ENCODE measurements at places on chromosomes 3 and 15.

- DNase-seq: no peak
Measured at GRCh38 chr15:91946581-91947292, 93.2 kb downstream of the SLCO3A1 start.

DNA sequence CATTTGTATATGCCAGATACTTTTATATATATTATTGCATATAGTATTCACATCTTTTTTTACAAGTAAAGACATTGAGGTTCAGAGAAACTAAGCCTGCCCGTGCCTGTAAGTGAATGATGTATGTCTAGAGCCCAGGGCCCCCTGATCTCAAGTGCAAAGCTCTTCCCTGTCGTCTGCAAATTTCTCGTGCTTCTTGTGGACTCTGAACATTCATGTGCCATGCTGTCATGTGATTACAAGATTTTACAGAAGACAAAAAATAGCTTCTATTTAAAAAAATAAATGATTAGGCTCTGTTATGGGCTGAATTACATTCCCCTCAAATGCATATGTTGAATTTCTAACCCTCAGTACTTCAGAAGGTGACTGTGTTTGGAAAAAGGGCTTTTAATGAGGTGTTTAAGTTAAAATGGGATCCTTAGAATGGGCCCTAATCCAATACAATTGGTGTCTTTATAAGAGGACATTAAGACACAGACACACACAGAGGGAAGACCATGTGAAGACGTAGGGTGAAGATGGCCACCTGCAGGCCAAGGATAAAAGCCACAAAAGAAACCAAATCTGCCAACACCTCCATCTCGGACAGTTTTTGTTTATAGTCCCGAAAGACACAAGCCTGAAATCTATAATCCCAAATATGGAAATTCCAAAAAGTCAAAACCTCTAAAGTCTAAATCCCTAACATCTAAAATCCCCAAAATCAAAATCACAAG is 3.9 kb upstream of the MASP1 start:
- DNase-seq: no peak

- DNase-seq: peak; percentile 2
Measured at GRCh38 chr3:54188176-54188791, 65.9 kb downstream of the CACNA2D3 start.

- no peak for DNase-seq
Measured at GRCh38 chr3:87175732-87176131, 51.4 kb upstream of the CHMP2B start.

DNA sequence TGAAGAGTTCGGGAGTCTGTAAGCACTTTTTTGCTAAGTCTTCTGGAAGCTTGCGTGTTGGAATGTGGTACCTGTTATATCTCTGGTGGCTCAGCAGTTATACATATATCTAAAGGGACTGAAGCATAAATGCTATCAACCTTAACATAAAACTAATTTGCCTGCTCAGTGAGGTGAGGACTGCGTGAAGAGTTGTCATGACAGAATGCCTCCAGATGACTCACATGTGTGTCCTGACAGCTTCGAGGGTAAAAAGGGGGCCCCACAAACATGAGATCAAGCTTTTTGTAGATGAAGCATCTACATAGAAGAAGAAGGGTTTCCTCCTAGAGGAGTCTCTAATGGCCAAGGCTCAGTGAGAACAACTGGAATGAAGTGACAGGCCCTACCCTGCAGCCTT is 88.8 kb upstream of the C3orf80 start:
- DNase-seq: no peak

- no peak for DNase-seq
Measured at GRCh38 chr3:16374047-16374934, 109.3 kb downstream of the OXNAD1 start.

DNA sequence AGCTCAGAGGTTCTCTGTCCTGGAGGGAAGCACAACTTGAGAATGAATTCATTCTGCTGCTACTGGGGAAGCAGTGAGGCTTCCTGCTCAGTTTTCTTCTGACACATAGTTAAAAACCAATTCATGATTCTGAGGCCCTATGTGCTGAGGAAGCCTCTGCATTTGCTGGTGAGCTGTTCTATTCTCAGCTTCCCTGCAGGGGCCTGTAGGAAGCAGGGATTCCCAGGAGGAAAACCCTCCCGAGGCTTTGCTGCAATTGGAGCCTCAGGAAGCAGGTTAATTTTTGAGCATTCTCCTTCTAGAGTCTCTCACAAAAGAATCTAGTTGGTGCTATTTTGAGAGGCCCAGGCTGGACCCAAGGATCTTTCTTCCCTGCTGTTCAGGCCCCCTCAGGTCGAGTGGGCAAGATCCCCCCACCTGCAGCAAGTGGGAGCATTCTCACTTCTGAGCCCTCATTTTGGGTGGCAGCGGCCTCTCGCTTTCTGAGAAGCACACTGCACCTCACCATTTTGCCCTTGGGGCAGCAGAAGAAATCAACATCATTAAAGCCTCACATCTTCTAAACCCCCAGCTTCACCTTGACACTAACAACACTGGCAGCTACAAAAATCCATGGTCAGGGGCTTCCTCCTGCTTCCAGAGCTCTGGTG is 197.5 kb upstream of the TSC22D2 start:
- DNase-seq: no peak

DNA sequence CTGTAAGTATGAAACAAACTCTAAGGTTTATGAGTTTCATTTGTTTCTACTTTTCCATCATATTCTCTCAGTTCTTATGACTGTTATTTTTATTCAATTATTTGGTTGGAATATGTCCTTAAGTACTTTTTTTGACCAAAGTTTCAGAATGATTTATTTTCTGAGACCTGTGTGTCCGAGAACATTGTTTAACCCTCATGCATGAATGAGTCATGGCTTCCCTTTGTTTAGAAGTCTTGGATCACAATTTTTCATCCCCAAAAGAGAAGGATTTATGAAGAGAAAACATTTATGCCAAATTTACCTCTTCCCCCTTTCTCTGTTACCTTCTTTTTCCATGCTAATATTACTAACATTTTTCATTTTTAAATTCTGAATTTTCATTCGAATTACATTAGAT is 518.0 kb upstream of the NR2F2 start:
- DNase-seq: no peak

DNA sequence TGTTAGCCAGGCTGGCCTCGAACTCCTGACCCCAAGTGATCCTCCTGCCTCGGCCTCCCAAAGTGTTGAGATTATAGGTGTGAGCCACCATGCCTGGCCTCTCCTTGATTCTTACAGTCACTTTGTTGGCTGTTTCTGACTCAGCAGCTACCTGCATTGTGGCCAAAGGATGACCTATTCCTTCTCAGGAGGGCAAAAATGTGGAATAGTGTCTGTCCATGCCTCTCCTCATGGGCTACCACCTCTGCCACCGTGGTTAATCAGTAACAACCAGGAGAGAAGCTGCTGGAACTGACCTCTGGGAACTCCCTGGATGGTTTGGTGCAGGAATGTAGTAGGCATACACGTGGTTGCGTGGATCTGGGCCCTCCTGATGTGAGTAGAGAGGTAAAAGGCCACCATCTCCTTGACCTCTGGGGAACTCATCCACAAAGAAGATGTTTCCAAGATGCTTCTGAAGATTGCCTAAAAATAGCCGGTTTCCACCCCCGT is 63.3 kb downstream of the FLNB start:
- DNase-seq: no peak

DNA sequence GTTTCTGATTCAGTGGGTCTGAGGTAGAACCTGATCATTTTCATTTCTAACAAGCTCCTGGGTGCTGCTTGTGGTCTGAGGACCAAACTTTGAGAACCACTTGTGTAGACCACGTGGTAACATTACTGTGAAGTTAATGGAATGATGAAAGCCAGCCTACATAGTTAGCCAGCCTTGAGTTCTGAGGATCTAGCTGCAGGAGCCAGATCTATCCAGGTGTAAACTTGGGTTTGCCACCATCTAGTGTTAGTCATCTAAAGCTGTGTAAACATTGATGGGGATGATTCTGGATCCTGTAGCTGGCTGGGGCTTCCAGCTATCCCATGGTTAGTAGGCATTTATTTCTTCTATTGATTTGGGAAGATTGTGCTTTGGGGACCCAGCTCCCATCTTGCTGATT is 170.0 kb downstream of the TMEM108 start:
- no peak for DNase-seq

DNA sequence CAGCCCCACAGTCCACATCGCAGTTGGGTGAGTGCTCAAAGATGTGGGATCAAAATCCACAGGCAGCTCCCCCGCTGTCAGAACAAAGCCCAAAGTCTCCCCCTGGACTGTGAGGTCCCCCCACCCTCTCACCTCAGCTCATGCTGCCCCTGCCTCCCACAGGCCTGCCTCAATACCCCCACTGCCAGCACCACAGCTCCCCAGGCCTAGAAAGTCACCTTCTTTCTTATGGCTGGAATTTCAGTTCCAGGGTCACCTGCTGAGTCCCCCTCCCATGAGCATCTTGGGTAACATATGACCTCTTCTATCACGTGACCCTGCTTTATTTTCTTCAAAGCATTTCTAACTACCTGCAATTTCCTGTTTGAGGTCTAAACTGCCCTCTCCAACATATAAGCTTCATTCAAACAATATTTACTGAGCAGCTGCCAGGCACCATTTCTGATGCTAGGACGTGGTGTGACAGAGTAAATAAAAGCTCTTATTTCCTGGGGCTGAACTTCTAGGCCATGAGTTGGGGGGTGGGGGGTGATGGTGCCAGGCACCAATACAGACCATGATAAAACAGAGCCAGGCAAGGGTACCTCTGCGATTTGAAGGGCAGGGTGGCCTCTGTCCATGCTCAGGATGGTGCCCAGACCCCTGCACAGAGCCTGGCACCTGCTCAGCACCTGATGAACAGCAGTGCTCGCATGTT is 2.4 kb upstream of the TMEM89 start:
- no peak for DNase-seq

GRCh38 chr3:133169331-133170068 is 131.3 kb downstream of the TMEM108 start:
- no peak for DNase-seq

DNA sequence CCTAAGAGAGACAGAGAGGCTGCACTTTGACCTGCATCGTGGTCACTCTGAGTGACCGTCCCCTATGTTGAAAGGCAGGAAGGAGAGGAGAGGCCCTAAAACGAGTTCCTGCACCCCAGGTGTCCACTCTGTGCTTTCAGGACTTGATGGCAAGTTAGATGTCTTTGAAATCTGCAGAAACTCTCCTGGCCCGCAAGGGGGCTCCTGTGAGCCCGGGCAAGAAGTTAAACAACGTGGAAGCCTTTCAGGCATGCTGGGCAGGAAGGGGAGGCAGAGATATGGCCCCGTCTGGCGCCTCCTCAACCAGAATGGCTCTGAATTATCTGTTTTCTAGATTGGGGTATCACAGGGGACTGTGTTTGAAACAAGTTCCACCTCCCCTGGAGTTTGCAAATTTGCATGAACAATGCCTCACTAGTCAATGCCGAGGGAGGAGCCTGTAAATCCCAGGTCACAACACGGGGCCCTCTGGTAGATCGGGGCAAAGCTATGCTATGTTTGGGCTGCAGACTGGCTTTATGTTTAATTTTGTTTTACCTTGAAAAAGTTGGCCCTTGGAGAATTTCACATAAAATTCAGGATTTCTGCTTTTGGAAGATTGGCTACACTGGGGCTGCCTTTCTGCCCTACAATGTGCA is 9.8 kb downstream of the CTXND1 start:
- no peak for DNase-seq

DNA sequence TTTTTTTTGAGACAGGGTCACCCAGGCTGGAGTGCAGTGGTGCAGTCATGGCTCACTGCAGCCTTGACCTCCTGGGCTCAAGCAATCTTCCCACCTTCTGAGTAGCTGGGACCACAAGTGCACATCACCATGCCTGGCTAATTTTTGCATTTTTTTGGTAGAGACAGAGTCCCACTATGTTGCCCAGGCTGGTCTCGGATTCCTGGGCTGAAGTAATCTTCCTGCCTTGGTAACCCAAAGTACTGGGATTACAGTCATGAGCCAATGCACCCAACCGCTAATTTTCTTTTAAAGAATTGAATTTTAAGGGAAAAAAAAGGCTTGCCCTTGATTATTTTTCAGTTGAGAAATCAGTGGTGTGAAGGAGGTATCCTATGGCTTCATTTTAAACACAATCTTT is 334.0 kb downstream of the SOX2 start:
- DNase-seq: no peak

- DNase-seq: no peak
Measured at GRCh38 chr3:128004661-128005060, 47.6 kb upstream of the SEC61A1 start.

DNA sequence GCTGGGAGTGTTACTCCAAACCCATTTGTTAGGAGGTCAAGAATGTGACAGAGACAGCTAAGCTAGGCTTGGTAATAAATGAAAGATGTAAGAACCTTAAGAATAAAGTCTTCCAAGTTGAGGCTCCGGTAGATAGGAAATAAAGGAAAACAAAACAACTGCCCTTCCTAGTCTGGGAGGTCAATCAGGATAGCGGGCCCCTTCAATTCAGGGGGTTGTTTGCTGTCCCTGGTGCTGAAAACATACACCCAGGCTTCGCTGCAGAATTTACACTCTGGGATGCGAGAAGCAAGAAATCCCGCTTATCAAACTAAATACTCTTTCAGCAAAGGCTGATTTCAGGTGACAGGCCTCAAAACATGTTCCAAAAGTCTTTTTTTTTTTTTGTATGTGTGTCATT is 393.4 kb downstream of the NTRK3 start:
- no peak for DNase-seq

DNA sequence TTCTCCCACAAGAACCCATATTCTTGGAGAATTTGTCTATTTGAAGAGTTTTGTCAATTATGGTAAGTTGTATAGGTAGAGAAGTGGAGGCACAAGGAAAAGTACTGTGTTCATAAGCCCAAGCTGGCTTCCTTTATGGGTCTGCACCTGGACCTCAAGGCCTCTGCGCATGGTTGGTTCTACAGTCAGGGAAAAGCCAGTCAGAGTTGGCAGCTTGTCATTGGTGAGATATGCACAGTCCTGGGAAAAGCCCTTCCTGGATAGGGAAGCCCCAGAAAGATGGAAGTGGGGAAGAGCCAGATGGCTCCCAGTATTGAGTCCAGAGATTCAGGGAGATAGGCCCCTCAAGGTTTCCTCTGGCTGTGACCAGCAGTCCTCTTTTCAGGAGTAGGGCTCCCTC is 15.8 kb downstream of the BOC start:
- DNase-seq: no peak

- no peak for DNase-seq
Measured at GRCh38 chr3:144375088-144375487, 403.5 kb downstream of the DIPK2A start.

DNA sequence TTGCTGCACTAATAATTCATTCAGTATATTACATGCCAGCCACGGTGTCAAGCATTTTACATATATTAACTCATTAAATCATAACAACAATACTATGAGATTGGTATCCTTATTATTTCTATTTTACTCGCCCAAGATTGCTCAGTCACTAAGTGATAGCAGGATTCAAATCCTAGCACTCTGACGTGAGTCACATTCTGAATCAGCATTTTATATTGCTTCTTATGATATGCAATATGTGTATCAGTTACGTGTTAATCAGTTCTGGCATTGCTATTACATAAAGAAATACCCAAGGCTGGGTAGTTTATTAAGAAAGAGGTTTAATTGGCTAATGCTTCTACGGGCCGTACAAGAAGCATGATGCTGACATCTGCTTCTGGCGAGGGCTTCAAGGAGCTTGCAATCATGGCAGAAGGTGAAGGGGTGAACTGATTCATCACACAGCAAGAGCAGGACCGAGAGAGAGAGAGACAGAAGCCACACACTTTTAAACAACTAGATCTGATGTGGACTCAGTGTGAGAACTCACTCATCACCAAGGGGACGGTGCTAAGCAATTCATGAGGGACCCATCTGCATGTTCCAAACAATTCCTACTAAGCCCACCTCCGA is 166.5 kb upstream of the TMCO5A start:
- DNase-seq: no peak

All from activated CD4-positive, alpha-beta T cell treated with anti-CD3 and anti-CD28 coated beads, Interleukin-2, amount 50 U/mL, for 24 hours (primary cell).